ENCODE measurements at places on chromosomes 12 and 14. TPM values are rescaled to one million over a fixed set of nuclear protein-coding genes. Genes with fewer than 3 reads are reported as not detected.

Gene TAS2R42
- polyA plus RNA-seq: not detected

Gene CYP27B1
- 3.3 TPM for polyA plus RNA-seq

DNA sequence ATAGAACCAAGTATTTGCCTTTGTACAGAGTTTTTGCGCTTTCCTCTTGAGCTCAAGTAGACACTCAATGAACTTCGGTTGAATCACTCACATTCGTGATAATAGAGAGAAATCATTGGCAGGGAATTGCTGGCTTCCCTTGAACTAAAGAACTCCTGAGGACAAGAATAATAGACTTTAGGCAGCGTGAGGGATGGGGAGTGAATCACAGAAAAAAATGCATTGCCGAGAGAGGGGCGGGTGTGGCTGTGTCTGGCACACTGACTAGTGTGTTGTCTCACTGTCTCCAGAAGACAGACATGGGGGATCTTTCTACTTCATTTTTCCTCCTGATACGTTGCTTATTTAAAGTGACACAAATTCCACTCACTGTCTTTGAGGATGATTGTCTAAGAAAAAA is 805.2 kb downstream of the BCL11B start:
- no peak for DNase-seq

DNA sequence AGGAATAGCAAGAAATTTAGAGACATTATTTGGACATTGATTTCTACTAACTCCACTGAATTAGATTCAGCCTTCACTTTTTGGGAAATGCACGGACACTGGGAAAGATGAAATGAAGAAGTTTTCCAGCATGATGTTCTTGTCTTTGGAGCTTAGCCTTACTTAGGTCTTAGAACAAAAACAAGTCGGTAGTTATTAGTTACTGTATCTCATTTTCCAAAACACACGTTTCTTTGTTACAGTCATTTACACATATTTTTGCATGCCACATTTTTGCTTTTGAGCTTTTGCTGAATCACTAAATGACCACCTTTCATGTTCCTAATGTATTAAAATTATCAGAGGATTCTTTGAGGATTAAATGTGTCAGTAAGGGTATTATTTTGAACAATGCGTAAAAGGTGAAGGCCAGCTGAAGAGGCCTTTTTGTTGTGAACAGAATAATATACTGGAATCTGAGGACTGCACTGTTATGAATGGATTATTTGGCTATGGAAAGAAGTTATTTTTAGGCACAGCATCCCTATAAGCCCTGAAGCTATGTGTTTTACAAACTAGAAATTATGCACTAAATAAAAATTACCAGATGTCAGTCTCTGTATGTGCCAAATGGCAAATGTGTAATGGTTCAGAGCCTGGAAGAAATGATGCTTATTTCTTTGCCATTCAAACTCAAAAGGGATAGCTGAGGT is 138.2 kb downstream of the SRGAP1 start:
- DNase-seq: no peak

Gene AICDA
- not detected for polyA plus RNA-seq

Measured in pancreas (tissue), 10 donors.